Activated T-helper 2 cell treated with anti-CD3 and anti-CD28 coated beads, Interferon-gamma antibody, Interleukin-2, Interleukin-4, amounts not matched to agents 10 μg/mL and 5 μg/mL and 100 μg/mL, durations not matched to agents 14 hours and 24 hours and 36 hours (primary cell): ENCODE measurements at places on chromosomes 5 and 9. TPM values are rescaled to one million over a fixed set of nuclear protein-coding genes. Genes with fewer than 3 reads are reported as not detected.

HK3 gene
- 0.25 and 0.52 TPM in 2 replicates for total RNA-seq

FOXB2 gene
- total RNA-seq: not detected in 2 replicates

CYLC2 gene
- not detected in 2 replicates for total RNA-seq

EGFL7 gene
- 2.6 and 2.8 TPM in 2 replicates for total RNA-seq

SLC1A1 gene
- total RNA-seq: 0.14 TPM in 1 of 2 replicates, not detected in the other

C9orf50 gene
- total RNA-seq: not detected in 2 replicates

SHOC1 gene
- total RNA-seq: not detected in 2 replicates

NUTM2G gene
- total RNA-seq: not detected in 2 replicates

DNA sequence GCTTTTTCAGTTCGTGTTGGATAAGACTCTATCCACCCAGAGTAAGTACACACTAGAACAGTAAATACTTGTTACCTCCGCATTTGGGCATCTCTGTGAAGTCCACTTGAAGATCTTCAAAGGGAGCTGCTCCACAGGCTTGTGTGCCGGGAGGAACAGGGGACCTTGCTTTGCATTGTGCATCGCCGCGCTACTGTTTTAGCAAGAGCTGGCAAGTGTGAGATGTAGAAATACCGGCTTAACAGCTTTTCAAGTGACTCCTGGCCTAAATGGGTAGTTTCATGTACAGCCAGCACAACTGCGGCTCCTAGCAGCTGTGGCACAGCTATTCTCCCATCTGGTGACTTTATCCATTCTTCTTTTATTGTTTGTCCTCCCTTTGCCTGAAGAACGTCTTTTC is 8.4 kb upstream of the ZNF354C start:
- no peak overlapping the region for H3K4me3 ChIP-seq
- H3K36me3 ChIP-seq: no peaks in the 10 kb centered on the region
- H3K4me1 ChIP-seq: no peaks in the 10 kb centered on the region
- no peak for DNase-seq

GRCh38 chr9:93531374-93531773 is 45.0 kb upstream of the PHF2 start:
- H3K27ac ChIP-seq: no peak overlapping the region
- H3K4me1 ChIP-seq: peaks cover 11% of the 10 kb centered on the region
- DNase-seq: no peak
- H3K4me3 ChIP-seq: no peak overlapping the region
- H3K36me3 ChIP-seq: peaks cover 79% of the 10 kb centered on the region
- H3K27me3 ChIP-seq: no peaks in the 10 kb centered on the region

- H3K36me3 ChIP-seq: no peaks in the 10 kb centered on the region
- no peak overlapping the region for H3K4me3 ChIP-seq
- H3K27me3 ChIP-seq: no peaks in the 10 kb centered on the region
- H3K27ac ChIP-seq: no peak overlapping the region
- H3K4me1 ChIP-seq: no peaks in the 10 kb centered on the region
Measured at GRCh38 chr5:106311230-106311915, 1359.4 kb downstream of the EFNA5 start.

DNA sequence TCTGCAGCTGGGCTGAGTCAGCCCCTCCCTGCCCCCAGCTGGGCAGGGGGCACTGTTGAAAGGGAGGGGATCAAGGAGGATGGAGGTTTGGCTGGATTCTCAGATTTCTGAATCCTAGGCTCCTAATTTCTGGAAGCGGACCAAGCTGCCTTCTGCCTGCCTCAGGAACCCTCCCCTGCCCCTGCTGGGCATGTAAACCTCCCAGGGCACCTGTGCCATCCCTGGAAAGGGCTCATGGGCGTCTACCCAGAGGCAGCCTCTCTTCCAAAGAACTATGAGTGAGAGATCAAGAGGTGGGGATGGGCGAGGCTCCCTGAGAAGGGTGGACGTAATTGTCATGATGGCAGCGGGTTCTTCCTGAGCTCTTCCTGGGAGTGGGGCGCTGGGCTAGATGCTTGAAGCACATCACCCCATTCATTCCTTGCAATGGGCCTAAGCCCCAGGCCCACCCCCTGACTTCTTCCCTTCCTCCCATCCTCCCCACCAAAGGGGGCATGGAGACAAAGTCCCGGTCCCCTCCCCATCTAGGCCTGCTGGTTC is 21.6 kb downstream of the CSF1R start:
- H3K4me1 ChIP-seq: peaks cover 22% of the 10 kb centered on the region
- no peaks in the 10 kb centered on the region for H3K36me3 ChIP-seq
- H3K27ac ChIP-seq: no peak overlapping the region
- peaks cover 1% of the 10 kb centered on the region for H3K27me3 ChIP-seq
- no peak for DNase-seq

- no peak overlapping the region for H3K27ac ChIP-seq
- H3K36me3 ChIP-seq: no peaks in the 10 kb centered on the region
- DNase-seq: no peak
- no peak overlapping the region for H3K4me3 ChIP-seq
Measured at GRCh38 chr5:95083606-95084005, 201.3 kb downstream of the MCTP1 start.

DNA sequence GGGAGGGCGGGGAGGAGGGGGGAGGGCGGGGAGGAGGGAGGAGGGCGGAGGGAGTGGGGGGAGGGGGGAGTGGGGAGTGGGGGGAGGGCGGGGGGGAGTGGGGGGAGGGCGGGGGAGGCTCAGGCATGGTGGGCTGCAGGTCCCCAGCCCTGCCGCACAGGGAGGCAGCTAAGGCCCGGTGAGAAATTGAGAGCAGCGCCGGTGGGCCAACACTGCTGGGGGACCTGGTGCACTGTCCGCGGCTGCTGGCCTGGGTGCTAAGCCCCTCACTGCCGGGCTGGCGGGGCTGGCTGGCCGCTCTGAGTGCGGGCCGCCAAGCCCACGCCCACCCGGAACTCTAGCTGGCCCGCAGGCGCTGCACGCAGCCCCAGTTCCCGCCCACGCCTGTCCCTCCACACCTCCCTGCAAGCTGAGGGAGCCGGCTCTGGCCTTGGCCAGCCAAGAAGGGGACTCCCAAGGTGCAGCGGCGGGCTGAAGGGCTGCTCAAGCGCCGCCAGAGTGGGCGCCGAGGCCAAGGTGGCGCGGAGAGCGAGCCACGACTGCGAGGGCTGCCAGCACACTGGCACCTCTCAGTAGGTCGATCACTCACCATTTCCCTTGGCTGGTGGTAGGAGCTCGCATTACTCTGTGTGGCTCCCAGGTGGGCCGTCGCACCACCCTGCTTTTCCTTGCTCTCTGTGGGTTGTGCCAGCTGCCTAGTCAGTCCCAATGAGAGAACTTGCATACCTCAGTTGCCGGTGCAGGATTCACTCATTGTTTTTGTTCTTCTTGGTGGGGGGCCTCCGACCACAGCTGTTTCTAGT is 160.2 kb downstream of the CNTLN start:
- no peak overlapping the region for H3K27ac ChIP-seq
- no peaks in the 10 kb centered on the region for H3K36me3 ChIP-seq
- H3K4me1 ChIP-seq: no peaks in the 10 kb centered on the region

DNA sequence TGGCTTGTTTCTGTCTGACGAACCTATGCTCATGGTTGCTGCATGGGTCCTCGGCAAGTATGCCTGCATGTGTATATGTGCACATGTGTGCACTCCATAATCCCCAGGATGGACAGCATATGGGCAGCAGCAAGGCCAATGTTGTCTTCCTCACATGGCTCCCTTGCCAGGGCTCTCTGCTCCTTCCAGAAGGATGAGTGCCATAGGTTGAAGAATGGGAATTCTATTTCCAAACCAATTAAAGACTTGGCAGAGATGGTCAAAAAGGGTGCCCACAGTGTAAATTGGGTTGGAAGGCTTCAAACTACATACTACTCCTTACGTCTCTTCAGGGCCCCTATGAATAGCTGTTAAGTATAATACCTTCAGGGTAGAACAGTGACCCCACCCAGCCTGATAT is 212.1 kb downstream of the PBX3 start:
- DNase-seq: no peak
- no peaks in the 10 kb centered on the region for H3K4me1 ChIP-seq
- no peaks in the 10 kb centered on the region for H3K36me3 ChIP-seq
- H3K4me3 ChIP-seq: no peak overlapping the region

- H3K36me3 ChIP-seq: peaks cover 72% of the 10 kb centered on the region
- H3K27me3 ChIP-seq: no peaks in the 10 kb centered on the region
- H3K4me1 ChIP-seq: peaks cover 61% of the 10 kb centered on the region
- DNase-seq: no peak
- H3K27ac ChIP-seq: peak overlapping the region; percentile 86
Measured at GRCh38 chr9:129932303-129933151, 97.3 kb downstream of the USP20 start.

GRCh38 chr9:20636888-20637440 is 14.7 kb upstream of the MLLT3 start:
- peaks cover 9% of the 10 kb centered on the region for H3K4me1 ChIP-seq
- H3K27me3 ChIP-seq: peaks cover 29% of the 10 kb centered on the region
- DNase-seq: no peak
- H3K4me3 ChIP-seq: no peak overlapping the region
- no peaks in the 10 kb centered on the region for H3K36me3 ChIP-seq

- no peak overlapping the region for H3K4me3 ChIP-seq
- H3K4me1 ChIP-seq: peaks cover 6% of the 10 kb centered on the region
- no peaks in the 10 kb centered on the region for H3K27me3 ChIP-seq
- no peak overlapping the region for H3K27ac ChIP-seq
- DNase-seq: no peak
Measured at GRCh38 chr9:125541840-125542243, 165.2 kb downstream of the MAPKAP1 start.

DNA sequence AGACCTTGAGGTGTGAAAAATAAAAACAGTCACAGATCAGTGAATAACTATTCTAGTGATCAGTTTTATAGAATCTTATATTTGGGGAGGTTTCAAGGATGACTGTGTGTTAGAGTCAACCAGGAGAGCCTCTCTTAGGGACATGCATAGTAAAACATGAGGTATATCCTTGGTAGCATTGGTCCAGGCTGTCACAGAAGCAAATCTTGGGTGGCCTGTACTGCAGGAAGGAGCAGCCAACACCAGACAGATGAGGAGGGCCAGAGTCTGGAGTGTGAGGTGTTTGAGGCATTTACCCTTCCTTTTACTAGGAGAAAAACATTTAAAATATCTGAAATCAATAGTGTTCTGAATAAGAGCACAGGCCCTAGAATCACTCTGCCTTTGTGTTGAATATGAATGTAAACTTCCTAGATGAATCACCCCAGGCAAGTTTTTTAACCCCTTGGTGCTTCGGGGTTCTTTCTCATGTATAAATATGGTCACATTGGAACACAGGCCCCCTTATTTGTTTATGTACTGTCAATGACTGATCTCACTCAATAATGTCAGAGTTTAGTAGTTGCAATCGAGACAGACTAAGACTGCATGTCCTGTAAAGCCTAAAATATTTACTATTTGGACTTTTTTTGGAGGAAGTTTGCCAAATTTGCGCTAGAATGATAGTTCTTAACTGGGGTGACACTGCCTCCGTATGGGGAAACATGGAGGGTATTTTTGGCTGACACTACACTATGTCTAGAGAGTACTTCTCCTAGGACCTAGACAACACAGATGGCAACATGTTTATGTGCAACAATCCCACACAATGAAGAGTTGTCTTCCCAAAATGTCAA is 416.5 kb upstream of the POU5F2 start:
- H3K4me3 ChIP-seq: no peak overlapping the region
- no peaks in the 10 kb centered on the region for H3K27me3 ChIP-seq
- H3K4me1 ChIP-seq: no peaks in the 10 kb centered on the region
- H3K27ac ChIP-seq: no peak overlapping the region
- DNase-seq: no peak

DNA sequence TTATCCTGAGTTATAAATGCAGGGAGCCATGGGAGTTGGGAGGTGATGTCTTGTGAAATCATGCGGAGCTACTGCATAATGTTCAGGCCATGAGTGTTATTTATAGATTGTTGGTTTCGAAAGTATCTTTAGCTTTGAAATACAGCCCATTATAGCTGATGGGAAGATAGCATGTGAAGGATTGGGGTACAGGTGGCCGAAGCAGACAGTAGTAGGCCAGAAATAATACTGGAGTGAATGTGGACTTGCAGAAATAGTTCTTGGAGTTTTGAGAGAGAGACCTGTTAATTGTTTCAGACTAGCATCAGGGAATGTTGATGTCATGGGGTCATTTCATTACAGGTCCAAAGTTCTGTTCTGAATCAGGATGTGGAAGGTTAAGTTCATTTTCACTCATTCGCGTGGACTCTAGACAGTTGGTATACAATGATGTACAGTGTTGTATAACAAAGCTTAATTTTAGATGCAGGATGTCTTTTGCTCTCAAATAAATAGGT is 3.8 kb downstream of the ATP6V1G1 start:
- no peak for DNase-seq
- H3K36me3 ChIP-seq: peaks cover 63% of the 10 kb centered on the region
- H3K27ac ChIP-seq: peak overlapping the region; percentile 89
- H3K4me3 ChIP-seq: peak overlapping the region; percentile 71
- H3K27me3 ChIP-seq: no peaks in the 10 kb centered on the region
- H3K4me1 ChIP-seq: peaks cover 50% of the 10 kb centered on the region

DNA sequence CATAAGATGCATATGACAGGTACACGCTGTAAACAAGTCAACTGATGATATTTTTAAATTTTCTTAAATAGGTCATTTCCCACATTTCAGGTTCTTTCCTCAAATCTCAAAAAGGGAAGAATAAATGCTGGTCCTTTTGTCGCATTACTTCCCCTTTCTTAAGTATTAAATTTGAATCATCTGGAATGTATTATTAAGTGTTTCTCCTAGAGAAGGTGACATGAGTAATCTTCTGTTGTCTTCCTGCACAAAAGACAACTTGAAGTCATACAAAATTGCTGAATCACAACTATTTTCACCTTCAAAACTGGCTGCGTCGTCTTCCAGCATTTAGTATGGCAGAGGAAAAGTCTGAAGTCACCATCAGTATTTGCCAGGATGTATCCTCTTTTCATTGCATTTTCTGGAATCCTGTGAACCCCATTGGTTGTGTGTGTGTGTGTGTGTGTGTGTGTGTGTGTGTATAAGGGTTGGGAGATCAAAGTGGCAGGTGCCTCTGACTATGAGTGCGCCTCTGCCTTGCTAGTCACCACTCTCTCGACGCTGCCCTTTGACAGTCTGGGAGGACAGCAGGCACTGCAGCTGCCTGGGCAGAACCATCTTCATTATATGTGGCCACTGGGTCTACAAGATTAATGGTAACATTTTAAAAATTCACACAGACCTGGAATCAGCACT is 86.9 kb downstream of the MVB12B start:
- no peaks in the 10 kb centered on the region for H3K36me3 ChIP-seq
- peaks cover 42% of the 10 kb centered on the region for H3K4me1 ChIP-seq
- no peak for DNase-seq
- H3K27ac ChIP-seq: no peak overlapping the region

GRCh38 chr5:180908998-180909731 is 10.2 kb downstream of the BTNL8 start:
- no peak overlapping the region for H3K4me3 ChIP-seq
- H3K27me3 ChIP-seq: no peaks in the 10 kb centered on the region
- no peaks in the 10 kb centered on the region for H3K36me3 ChIP-seq

DNA sequence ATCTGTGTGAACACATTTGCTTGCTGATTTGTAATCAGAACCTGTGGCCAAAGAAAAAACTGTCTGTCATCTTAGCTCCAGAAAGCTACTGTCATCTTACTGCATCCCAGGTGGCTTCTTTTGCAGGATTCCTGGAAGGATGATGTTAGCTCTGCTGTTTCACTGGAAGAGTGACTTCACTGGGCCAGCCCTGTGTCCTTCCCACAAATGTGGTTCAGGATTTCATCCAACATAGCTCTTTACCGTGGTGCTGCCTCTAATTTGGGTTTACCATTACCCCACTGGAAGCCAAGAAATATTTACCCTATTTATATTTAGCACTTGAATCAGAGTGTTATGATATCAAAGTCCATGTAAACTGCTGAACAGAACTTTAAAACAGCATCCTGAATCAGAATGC is 501.0 kb downstream of the GADD45G start:
- no peak overlapping the region for H3K4me3 ChIP-seq
- peaks cover 11% of the 10 kb centered on the region for H3K4me1 ChIP-seq
- H3K27ac ChIP-seq: no peak overlapping the region
- H3K36me3 ChIP-seq: no peaks in the 10 kb centered on the region
- no peak for DNase-seq
